ENCODE measurements at places on chromosomes 6 and 20.

- DNase-seq = no peak
Observed at GRCh38 chr20:2253256-2253655, 42.5 kb upstream of the TGM3 start.

- no peak for DNase-seq
Observed at GRCh38 chr20:25686081-25687067, 10.3 kb downstream of the ZNF337 start.

- no peak for DNase-seq
Observed at GRCh38 chr6:127188744-127189143, 70.3 kb downstream of the RSPO3 start.

GRCh38 chr6:83097204-83097603 lies 29.7 kb downstream of the DOP1A start:
- no peak for DNase-seq

GRCh38 chr20:18465536-18466200 lies 1.2 kb downstream of the DZANK1 start:
- DNase-seq = no peak

- no peak for DNase-seq
Observed at GRCh38 chr20:54000914-54001313, 69.5 kb downstream of the BCAS1 start.

DNA sequence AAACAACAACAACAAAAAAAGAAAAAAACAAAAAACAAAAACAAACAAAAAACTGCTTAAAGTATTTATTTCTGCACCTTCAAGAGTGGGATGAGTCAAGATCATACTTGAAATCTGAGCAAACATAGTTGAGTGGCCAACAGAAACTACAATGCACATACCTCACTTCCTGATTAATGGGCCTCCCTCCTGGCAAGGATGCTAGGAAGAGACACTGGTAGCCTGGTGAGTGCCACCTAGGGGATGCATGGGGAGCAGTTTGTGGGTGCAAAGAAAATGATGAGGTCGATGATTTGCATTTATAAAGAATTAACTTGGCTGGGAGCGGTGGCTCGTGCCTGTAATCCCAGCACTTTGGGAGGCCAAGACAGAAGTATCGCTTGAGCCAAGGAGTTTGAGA lies 808.1 kb downstream of the MAFB start:
- DNase-seq = no peak

- no peak for DNase-seq
Observed at GRCh38 chr6:47032974-47033765, 9.0 kb downstream of the ADGRF1 start.

DNA sequence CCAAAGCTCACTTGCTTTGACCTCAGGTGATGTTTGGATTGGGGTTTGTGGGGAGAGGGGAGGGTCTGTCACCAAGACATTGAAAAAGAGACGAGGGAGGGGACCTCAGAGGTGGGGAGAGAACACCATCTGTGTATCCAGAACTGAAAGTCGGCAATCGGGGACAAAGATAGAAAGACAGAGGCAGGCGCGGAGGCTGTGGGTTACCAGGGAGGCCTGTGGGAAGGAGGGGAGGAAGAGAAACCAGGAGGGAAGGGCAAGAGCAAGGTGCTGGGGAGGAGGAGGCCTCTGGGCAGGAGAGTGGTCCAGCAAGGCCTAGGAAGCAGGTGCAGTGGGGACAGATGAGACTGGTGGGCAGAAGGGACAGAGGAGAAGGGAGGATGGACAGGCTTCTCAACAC lies 211.2 kb downstream of the CDC5L start:
- DNase-seq = no peak

- no peak for DNase-seq
Observed at GRCh38 chr6:161226009-161226964, 47.6 kb downstream of the AGPAT4 start.

DNA sequence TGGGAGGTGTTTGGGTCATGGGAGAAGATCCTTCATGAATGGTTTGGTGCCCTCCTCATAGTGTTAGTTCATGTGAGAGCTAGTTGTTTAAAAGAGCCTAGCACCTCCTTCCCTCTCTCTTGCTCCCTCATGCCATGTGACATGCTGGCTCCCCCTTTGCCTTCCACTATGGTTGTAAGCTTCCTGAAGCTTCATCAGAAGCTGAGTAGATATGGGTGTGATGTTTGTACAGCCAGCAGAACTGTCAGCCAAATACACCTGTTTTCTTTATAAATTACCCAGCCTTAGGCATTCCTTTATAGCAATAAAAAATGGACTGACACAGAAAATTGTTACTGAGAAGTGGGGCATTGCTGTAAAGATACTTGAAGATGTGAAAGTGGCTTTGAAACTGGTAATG lies 731.1 kb upstream of the FLRT3 start:
- DNase-seq = no peak

DNA sequence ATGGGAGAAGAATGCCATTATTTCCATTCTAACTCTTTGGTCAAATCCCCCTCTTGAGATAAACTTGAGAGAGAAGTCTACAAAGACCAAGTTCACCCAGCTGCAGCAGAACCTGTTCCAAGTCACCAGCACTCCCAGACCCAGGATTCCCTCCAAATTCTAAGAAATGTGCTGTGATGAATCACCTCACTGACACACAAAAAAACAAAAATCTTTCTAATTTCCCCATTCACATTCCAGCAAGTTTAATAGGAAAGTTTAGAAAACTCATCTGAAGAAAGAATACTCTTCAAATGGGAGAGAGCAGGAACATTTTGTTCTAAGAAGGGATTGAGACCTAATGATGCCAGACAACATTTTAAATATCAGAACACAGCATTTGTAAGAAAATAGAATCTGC lies 213.6 kb upstream of the PLCB4 start:
- no peak for DNase-seq

GRCh38 chr6:142937986-142938385 lies 7.0 kb downstream of the HIVEP2 start:
- no peak for DNase-seq

- DNase-seq = no peak
Observed at GRCh38 chr20:10542442-10542841, 107.3 kb downstream of the SLX4IP start.

DNA sequence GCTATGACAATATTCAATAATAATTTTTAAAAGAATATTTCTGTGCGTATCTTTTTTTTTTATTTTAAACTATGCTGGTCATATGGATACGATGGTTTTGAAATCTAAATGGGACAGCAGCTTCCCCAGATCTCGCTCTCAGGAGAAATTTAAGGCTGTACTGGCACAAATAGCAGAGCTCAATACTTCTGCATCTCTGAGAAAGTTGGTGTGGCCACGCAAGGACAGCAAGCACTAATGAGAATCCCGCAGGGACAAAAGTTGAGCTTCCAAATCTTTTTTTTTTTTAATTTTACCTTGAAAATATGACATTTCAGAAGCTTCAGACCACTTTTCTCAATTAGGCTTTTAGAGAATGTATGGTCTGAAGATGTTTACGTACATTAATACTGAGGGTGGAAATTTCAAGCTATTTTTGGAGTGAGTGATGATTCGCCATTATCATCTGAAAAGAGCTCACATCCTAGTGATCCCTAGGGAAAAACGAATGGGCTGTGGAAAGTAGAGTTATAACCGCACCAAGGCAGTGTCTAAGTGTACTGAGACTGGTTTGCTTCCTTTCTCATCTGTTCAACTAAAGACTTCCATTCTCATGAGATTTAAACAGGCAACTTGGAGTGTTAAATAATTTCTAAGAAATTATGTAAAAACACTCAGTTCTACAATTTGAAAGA lies 840.0 kb downstream of the C6orf118 start:
- DNase-seq = no peak

DNA sequence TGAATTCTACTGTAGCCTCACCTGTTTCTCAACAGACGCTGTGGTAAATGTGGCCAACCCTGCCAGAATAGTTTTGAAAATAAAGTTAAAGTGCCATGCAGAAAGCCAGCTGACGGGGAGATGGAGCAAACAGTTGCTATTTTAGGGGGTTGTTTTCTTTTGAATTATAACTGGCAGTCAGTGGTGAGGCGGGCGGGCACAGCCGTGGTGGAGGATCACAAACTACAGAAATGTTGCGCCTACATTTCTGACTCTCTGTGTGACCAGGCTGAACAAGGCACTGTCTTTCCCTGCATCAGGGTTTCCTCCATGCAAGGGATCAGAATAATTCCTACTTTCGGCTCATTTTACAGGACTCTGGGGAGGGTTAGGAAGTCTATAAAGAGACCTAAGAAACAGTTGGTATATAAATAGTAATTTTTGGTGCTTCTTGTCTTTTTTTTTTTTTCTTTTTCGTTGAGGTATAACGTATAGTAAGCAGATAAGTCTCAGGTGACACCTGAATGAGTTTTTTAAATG lies 17.2 kb downstream of the CHMP4B start:
- no peak for DNase-seq

GRCh38 chr6:33075568-33076405 lies at the start of gene HLA-DPB1:
HLA-DPB1 (plus strand) TSS chr6:33075990; CDS start chr6:33076042, 52 bp downstream.
- DNase-seq = peak; percentile 74

GRCh38 chr20:56463428-56463827 lies 5.0 kb upstream of the RTF2 start:
- no peak for DNase-seq

DNA sequence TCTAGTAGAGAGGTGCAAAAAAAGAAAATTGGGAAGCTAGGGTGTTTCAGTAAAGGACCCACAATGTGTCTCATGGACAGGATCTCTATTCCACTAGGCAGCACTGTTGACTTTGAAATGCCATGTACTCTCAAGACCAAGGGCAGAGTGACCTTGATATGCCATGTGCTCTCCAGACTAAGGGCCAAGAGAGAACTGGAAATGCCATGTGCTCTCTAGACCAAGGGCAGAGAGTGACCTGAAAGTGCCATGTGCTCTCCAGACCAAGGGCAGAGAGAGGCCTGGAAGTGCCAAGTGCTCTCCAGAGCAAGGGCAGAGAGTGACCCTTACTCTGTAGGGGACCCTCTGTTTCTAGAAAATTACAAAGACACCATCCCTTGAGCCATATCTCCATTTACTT lies 49.3 kb upstream of the HTR1B start:
- DNase-seq = no peak

DNA sequence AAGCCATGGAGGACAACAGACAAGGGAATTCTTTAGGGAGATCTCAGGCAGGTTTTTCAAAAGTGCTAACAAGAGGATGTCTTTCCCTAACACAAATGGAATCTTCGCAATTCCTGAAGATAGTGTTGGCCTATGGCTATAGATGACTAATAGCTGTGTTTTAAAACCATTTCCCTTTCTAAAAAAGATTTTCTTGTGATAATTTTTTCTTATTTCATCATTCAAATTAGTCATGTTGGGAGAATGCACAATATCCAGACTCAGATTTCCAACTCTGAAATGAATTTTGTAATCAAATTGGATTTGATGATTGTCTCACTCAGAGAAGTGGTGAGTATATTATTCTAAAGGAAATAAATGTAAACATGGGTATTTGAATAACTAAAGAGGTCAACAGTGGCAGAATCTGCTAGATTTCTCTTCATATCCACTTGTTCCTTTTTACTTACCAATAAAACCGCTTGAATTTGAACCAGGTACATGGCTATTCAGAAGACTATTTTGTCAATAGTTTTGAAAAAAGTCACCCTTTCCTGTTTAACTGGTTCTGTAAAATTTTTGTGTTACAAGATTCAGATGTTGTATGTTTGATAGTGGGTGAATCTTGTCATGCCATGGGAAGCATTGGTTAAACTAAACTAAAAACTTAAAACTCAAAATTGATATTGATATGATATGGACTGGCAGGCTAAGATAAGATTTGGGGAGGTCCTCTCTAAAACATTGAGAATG lies 1223.7 kb upstream of the EYS start:
- DNase-seq = no peak

- no peak for DNase-seq
Observed at GRCh38 chr6:28580475-28580874, 54.8 kb downstream of the GPX5 start.

DNA sequence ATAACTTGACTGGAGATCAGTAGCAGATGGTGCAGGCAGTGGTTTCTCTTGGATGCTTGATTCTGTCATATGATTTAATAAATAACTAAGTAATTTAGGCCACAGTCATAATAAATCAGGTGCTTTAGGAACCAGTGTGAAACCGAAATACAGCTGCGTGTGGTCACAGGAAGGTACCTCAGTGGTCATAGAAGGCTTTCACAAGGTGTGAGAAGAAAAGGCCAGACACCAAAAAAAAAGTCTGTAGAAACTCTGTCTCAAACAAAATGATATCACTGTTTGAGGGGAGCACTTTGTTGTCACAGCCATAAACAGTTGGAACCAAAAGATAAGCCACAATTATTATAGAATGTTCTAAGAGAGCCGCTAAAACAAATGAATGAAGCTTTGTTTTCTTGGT lies 56.5 kb downstream of the ARMC2 start:
- DNase-seq = no peak

- DNase-seq = no peak
Observed at GRCh38 chr20:37781626-37782025, 87.8 kb downstream of the CTNNBL1 start.

DNA sequence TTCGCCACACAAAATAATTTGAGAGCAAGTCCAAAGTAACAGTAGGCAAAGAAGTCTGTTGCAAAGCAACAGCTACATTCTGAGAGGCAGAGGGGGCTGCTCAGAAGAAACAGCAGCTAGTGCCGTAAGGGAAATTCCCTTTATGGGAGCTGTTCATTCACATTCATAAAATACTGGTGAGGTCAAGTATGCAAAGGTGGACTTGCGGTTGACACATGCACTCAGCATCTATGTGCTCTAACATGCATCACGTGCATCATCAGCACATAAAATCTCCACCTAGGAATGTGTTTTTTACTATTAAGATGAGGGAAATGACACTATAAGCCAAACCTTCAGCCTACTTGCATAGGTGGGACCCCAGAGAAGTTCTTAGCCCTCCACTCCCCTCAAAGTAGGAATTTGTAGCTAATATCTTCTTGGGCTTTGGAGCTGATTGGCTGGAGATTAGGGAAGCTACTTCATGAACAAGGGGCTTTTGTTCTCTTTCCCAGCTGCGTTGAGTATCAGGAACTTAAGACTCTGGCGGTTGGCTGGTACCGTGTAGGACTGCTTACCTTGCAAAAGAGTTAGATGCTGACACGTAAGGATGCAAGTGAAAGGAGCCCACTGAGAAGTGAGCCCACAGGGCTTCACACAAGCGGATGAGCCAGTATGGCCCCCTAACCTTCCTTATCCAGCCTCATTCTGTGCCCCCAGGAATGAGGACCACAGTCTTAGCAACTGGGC lies 12.4 kb downstream of the CST3 start:
- DNase-seq = no peak

- DNase-seq = no peak
Observed at GRCh38 chr20:36270744-36271638, 34.7 kb downstream of the AAR2 start.
